ENCODE measurements at places on chromosomes 1 and 21.
A peak's percentile ranks its signal among the peaks of the same experiment; 100 is the strongest.

- DNase-seq, result no peak
Measured at GRCh38 chr1:72177711-72178110, 104.6 kb downstream of the NEGR1 start.

DNA sequence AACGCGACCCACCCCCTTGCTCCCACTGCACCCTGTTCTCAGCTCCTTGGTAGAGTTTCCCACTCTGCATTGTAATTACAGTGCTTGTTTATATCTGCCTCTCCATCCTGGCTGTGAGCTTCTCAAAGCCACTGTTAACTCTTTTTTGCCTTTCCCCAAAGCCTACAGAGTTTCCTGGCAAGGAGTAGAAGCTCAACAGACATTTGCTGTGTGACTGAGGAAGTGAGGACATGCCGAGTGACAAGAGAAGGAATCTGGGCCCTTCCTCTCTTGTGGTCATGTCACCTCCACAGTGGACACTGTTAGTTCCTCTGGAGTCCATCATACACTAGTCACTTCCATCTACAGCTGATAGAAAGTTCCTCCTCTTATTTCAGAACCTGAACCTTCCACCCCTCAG lies 6.1 kb upstream of the IGSF8 start:
- DNase-seq, result no peak

- DNase-seq, result no peak
Measured at GRCh38 chr1:235442788-235443429, 61.3 kb downstream of the B3GALNT2 start.

DNA sequence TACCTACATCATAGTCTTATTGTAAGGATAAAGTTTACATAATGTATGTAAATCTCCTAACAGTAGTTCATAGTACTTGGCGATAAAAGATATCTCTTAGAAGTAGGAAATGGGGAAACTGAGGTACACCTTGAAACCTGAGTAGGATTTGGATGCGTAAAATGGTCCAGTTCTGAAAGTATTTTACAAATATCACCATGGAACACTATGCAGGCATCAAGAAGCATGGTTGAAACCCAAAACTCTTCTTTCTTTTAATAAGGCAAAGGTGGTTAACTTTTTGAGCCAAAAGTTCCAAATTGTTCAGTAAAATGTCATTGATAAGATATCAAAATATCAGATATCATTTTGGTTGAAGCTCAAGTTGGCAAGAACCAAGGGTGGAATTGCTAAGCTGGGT lies 46.0 kb downstream of the ROR1 start:
- no peak for DNase-seq

DNA sequence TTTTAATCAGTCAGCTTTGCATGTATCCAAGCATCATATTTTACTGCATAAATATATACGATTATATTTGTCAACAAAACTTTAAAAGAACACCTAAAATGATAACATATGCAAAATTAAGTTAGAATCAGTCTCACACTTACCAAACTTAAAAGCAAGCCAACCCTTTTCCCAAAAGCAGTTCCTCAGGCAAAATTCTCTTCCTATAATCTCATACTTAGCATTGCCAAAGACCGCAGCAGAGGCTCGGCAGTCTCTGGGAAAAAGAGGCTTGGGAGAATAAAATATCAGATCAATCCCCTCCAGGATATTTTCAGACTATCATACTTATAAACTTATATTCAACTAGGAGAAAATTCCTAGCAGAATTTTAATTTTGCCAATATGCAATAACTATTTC lies 93.2 kb upstream of the RGS18 start:
- no peak for DNase-seq

DNA sequence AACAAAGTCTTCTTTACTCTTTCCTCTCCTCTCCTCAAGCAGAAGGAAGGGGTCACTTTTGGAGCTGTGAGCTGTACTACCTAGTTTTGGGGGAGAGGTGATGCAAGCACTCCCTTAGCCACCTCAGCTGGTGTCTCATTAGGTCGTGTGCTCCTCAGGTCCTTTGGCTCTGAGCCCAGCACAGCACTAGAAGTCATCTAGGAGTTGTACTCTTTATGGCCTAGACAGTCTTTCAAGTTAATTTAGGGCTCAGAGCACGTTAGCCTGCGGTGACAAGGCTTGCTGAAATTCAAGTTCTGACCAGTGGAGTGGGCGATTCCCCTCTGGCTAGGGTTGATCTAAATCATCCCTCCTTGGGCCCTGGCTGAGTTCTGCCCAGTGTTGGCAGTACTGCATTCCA lies 48.0 kb upstream of the WDR26 start:
- DNase-seq, result no peak

GRCh38 chr1:100415498-100415778 lies 63.1 kb downstream of the CDC14A start:
- no peak for DNase-seq

DNA sequence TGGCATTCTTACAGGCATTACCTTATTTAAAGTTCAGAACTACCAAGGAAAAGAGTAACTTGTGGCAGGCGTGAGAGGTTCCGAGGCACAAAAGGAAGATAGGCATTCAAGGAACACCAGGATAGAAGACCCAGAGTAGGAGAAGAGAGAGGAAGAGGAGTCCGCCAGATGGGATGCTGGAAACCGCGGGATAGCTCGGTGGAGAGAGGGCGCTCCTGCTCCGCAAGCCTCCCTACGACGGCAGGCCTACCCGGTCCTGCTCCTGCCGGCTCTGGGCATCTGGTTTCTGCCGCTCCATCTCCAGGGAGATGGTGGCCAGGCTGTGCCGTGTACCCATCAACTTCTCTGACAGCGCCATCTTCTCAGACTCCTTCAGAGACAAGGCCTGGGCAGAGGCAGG lies 5.4 kb upstream of the NBPF1 start:
- no peak for DNase-seq

- DNase-seq, result no peak
Measured at GRCh38 chr1:55244476-55245099, 29.4 kb upstream of the USP24 start.

DNA sequence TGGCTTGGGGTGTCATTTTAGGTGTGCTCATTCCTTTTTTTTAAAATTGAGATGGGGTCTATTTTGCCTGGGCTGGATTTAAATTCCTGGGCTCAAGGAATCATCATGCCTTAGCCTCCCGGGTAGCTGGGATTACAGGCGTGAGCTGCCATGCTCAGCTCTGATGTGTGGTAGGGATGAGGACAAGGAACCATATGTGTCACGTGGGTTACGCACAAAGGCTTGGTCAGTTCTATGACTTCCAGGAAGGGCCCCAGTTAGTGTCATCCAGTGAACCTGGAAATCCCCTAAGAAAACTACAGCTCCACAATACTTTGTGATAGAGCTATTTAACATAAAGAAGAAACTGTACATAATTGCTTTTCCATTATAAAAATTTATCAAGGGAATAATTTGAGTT lies 6.7 kb upstream of the METTL25B start:
- peak; percentile 25 for DNase-seq

GRCh38 chr1:4447778-4448420 lies 206.5 kb upstream of the AJAP1 start:
- DNase-seq, result no peak

GRCh38 chr1:161998811-161999210 lies 24.9 kb downstream of the OLFML2B start:
- DNase-seq, result no peak

GRCh38 chr1:38446936-38447335 lies 400.3 kb upstream of the POU3F1 start:
- DNase-seq, result no peak

- peak; percentile 57 for DNase-seq
Measured at GRCh38 chr21:41460578-41461527, 34.8 kb downstream of the MX1 start.

DNA sequence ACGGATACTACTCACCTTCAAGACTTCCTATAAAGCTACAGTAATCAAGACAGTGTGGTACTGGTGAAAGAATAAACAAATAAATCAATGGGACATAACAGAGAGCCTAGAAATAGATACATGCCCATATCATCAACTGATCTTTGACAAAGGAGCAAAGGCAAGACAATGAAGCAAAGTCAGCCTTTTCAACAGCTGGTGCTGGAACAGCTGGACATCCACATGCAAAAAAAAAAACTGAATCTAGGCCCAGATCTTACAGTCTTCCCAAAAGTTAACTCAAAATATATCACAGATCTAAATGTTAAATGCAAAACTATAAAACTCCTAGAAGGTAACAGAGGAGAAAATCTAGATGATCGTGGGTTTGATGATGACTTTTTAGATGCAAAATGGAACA lies 170.3 kb downstream of the MIS18A start:
- no peak for DNase-seq

DNA sequence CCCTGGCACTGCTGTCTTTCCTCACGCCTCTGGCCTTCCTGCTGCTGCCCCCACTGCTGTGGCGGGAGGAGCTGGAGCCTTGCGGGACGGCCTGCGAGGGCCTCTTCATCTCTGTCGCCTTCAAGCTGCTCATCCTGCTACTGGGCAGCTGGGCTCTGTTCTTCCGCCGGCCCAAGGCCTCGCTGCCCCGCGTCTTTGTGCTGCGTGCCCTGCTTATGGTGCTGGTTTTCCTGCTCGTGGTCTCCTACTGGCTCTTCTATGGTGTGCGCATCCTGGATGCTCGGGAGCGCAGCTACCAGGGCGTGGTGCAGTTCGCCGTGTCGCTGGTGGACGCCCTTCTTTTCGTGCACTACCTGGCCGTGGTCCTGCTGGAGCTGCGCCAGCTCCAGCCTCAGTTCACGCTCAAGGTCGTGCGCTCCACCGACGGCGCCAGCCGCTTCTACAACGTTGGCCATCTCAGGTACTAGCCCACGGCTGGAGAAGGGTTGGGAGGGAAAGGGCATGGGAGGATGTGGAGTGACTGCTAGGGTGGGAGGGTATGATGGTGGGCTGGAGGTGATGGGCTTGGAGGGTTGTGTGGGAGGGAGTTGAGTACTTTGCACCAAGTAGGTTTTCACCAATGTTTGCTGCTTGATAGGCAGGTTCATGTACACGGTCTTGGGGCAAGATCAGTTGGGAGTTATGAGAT lies 18.9 kb downstream of the VANGL2 start:
- no peak for DNase-seq

DNA sequence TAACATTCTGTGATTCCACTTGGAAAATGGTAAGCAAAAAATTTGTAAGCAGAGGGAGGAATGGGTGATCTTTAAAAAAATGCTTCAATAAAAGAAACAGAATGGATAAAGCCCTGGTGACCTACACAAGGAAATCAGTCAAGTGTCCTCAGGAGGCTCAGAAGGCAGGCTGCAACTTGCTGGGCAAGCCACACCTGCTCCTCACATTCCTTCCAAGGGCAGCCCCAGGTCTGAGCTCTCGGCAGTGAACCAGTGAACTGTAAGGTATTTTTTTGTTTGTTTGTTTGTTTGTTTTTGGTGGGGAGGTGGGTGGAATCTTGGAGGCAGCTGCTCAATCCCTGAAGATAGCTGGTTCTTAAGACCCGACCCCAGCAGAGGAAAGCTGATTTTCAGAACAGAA lies 4.4 kb downstream of the TACSTD2 start:
- no peak for DNase-seq

- DNase-seq, result no peak
Measured at GRCh38 chr1:227218870-227219573, 99.3 kb downstream of the CDC42BPA start.

GRCh38 chr1:109151146-109151990 lies 37.5 kb downstream of the ELAPOR1 start:
- DNase-seq, result no peak
